Non-pigmented ciliary epithelial cell (primary cell): ENCODE measurements at places on chromosomes 16 and 17.

GRCh38 chr17:45222996-45223538 lies 1.4 kb downstream of the FMNL1 start:
- DNase-seq: no peak

- no peak for DNase-seq
Observed at GRCh38 chr17:44198721-44199552, 747 bp downstream of the ATXN7L3 start.

DNA sequence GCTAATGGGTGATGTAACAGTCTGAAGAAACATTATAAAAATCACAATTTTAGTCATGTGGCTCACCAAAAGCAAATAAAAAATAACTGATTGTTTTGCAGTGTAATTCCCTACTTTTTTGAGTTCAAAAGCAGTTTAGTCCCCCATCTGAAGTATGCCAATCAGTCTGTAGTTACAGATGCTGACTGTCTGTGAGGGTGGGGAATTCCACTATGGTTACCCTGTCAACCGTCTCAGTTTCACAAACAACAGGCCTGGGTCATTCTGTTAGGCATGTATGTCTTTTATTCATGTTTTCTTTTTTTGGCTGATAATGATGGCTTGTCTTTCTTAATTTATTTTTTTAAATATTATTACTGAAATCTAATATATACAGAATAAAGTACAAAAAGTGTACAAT lies 69.3 kb downstream of the STXBP4 start:
- no peak for DNase-seq

GRCh38 chr17:8909586-8910270 lies 42.3 kb upstream of the PIK3R6 start:
- no peak for DNase-seq

DNA sequence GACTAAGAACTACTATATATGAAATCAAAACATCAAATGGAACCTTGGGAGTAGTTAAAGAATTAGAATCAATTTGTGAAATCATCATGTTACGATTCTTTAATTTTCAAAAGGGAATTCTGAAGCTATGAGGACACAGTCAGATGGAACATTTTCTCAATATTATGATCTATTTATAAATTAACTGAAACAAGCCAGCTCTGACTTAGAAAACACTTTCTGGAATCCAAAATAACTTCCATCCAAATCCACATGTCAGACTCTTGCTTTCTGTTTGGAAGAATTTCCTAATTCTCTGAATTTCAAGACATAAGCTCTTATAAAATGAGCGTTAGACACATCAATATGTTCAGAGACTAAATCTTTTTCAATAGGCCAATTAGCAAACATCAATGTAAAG lies 737.7 kb upstream of the SOX9 start:
- no peak for DNase-seq

GRCh38 chr16:67040906-67041305 lies 12.0 kb downstream of the CBFB start:
- DNase-seq: no peak

DNA sequence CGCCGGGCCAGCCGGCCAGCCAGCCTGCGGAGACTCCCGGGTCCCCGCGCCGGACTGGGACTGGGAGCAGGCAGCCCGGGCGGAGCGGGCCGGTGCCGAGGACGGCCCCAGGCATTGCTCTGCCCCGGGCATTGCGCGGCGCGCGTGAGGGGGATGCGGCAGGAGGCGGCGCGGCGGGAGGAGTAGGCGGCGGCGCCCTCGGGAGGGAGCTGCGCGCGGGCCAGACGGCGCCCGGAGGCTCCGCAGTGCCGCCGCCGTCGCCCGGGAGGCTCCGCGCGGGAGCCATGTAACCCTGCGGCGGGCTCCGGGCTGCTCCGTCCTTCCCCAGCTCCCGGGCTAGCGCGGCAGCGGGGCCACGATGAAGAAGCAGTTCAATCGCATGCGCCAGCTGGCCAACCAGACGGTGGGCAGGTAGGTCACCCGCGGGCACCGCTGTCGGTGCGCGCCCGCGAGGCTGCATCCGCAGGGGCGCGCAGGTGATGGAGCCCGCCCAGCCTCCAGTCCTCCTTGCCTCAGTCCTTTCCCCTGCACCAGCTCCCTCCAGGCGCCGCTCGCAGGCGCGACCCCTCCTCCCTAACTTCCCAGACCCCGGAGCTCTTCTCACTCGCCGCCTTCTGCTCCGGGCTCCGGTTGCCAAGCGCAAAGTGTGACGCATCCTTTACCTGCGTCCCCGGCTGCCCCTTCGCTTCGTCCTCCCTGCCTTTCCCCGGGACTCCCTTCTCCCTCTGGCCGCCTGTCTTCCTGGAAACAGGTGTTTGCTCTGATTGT lies at the start of gene ARHGAP44:
ARHGAP44 (plus strand) TSS at position 18 of the 768 bp plus-strand sequence; CDS start at position 359, 341 bp downstream.
- DNase-seq: no peak
